ENCODE measurements at places on chromosomes 2 and 18.

- no peak for DNase-seq
Observed at GRCh38 chr2:211751848-211752247, 786.8 kb downstream of the ERBB4 start.

- DNase-seq, result no peak
Observed at GRCh38 chr2:130911482-130911881, 74.8 kb downstream of the ARHGEF4 start.

DNA sequence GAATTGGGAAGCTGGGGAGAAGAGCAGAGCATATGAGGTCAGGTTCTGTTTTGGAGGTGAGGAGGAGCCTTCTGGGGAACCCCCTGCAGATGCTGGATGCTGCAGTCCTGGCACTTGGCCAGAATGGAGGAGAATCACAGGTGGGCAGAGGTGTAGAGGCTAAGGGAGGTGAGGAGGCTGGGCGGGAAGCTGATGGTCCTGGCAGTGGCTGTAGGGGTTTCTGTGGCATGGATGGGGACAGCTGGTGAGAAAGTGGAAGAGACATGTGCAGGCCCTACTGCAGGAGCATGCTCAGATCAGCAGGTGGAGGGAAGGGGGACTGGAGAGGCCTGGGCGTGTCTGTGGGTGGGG, 101.3 kb downstream of the DYSF start:
- DNase-seq, result no peak

- no peak for DNase-seq
Observed at GRCh38 chr2:29055601-29056000, 18.7 kb downstream of the PCARE start.

GRCh38 chr2:172674968-172675303, 60.7 kb upstream of the RAPGEF4 start:
- DNase-seq, result no peak

DNA sequence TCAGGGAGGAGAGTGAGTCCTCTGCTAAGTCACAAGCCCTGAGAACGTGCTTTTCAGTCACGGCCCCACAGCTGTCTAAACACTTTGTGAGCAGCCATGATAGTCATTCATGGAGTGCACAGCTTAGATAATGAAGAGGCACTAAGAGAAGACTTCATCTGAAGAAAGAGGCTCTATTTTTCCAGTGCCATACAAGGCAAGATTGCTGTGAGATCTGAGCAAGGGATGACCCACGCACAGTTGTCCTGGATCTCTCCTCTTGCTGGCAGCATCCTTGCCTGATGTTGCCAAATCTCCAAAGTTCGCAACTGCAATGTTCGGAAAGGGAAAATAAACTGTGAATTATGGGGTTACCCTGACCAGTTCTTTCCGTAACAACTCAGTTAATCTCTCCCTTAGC, 418.7 kb downstream of the MEIS1 start:
- no peak for DNase-seq

DNA sequence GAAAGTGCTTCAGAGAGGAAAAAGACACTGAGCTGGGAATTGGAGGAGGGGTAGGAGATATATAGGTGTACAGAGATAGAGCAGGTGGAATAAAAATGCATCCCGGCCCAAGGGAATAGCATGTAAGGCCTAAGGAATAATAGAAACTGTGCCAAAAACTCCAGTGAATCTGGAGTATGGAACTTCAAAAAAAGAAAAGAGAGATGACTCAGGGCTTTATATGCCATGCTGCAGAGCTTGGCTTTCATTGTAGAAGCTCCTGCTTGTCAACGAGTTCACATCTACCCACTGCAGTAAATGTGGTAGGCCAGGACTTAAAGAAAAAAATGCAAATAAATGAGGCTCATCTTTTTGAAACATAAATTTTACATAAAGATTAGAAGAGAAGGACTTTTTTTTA, 131.8 kb downstream of the MREG start:
- no peak for DNase-seq

DNA sequence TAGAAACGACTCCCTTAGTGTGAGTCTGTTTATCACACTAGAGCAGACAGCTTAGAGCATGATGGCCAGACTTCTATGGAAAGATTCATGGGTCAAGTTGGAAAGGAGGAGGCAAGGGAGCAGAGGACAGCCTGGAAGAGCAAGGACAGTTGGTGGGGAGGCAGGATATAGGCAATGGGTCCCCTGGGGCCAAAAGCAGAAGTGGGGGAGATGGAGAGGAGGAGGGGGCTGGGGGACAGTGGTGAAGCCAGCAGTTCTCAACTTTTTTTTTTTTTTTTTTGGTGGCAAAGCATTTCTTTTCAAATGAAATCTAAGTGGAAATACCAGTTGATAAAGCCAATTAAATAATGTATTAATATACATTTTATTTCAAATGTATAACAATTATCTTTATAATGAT, 197.9 kb downstream of the HRH4 start:
- DNase-seq, result no peak

- DNase-seq, result no peak
Observed at GRCh38 chr18:70418546-70419311, 129.9 kb downstream of the SOCS6 start.

DNA sequence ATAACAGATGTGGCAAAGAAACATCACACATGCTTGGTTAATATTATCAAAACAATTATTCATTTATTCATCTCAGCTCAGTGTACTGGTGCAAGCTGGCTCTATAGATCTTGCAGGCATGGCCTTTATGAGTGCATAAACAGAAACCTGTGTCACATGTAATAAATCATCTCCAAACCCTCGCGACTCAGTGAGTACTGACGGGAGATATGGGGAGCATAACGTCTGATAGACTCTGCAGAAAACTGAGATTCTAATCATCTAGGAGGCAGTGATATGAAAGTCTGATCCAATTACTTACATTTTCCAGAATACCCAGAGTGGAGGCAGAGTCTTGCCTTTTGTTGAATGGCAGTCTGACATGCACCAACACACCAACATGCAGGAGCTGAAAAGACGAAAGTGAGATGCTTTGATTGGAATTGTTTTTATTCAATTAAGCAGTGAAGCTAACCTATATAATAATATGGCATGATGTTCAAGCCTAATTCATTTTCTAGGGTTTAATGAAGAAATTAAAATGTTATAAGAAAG, 416.8 kb downstream of the RNF144A start:
- DNase-seq, result no peak

- no peak for DNase-seq
Observed at GRCh38 chr2:220420820-220421219, 793.4 kb downstream of the SLC4A3 start.

DNA sequence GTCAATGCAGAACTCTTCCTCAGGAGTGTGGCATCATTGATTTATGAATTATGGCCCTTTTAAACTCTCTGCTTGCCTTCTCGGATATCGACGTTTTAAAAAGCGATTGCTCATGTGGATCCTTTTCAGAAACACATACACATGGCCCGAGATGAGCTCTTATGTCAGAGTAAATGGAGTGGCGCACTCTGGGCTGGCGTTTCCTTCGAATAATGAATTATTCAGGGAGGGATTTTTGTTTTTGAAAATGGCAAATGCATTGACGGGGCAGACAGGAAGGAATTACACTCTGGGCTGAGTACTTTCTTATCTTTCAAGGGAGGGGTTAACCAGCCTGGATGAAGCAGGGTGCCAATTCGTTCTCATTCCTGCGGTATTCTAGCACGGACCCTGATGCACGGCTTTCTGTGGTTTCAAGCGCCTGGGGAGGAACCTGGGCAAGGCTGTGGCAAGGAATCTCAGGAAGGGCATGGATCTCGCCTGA, 142.7 kb downstream of the PRKCE start:
- no peak for DNase-seq

- no peak for DNase-seq
Observed at GRCh38 chr18:72848503-72849237, 19.1 kb downstream of the NETO1 start.

DNA sequence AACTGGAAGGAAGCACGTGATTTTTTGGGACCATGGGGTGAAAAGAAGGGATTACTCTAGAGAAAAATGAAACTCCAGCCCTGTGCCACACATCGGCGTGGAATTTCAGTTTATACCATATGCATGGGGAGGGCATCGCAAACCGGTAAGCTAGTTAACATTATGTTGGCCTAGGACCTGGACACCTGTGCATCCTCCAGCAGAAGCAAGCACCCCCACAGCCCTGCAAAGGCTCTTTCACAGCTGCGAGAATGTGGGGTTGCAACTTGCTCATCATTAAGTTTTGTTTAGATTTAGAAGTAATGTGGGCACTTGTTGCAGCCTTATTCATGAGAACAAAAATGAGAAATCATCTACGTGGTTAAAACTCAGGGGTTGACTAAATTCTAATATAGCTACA, 299.2 kb downstream of the PIEZO2 start:
- no peak for DNase-seq

- no peak for DNase-seq
Observed at GRCh38 chr18:51290860-51291259, 93.4 kb upstream of the MEX3C start.

- DNase-seq, result no peak
Observed at GRCh38 chr2:104443145-104443544, 410.8 kb upstream of the POU3F3 start.

- DNase-seq, result no peak
Observed at GRCh38 chr2:118171546-118171945, 83.3 kb downstream of the INSIG2 start.

DNA sequence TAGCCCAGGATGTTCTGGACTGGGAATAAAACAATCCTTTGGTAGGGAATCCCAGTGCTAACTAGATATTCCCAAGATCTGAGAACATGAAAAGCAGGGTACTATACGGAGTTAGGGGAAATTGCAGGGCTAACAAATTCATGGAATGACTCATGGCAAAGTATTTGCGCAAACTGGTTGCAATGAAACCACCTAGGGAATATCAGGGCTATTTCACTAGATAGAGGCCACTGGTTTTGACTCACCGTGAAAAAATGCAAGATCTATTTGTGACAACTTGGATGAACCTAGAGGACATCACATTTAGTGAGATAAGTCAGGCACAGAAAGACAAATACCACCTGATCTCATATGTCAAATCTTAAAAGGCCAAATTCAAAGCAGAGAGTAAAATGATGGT, 233.3 kb downstream of the MBD2 start:
- no peak for DNase-seq

DNA sequence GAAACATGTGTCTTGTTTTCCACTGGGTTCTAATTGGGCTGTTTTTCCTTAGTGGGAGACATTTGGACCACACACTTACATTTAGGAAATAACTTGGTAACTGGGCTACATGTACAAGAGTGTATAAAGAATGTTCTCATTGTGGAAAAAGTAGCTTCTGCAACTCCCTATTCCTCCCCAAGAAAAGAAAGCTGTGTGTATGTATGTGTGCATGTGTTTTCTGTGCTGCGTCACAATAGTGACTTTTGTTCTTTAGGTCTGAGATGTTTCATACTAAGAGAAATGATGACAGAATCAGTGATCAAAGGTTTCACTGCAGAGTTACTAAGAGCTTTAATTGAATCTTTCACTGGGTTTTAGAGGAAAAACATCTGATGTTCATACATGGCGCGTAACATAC, 82.7 kb downstream of the TANC1 start:
- DNase-seq, result no peak

- DNase-seq, result no peak
Observed at GRCh38 chr2:108345951-108346350, 31.8 kb upstream of the SULT1C4 start.

- DNase-seq, result no peak
Observed at GRCh38 chr2:197506658-197507057, 6.5 kb downstream of the HSPE1 start.

GRCh38 chr2:19272941-19273470, 85.4 kb downstream of the OSR1 start:
- DNase-seq, result no peak

DNA sequence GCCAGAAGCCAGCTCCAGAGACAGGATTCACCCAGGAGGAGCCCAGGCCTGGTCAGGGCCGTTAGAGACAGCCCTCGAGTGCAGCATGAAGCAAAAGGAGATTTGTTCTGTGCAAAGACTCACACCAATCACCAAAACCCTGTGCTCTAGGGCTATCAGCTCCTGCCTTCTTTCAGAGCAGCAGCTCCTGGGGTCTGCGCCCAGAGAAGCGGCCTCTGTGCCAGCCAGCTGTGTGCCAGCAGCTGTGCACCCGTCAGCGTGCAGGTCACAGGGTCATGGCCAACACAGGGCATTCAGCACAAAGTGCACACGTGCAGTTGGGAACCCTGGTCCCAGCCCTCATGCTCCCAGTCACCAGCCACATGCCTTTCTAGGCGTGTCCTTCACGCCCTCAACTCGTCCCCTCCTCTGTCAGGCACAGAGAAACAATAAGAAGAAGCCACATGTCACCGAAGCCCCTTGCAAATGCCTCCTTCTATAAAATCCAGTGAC, 49.3 kb downstream of the ZNF516 start:
- DNase-seq, result no peak

GRCh38 chr2:189927823-189928222, 134.7 kb downstream of the MSTN start:
- DNase-seq, result no peak

DNA sequence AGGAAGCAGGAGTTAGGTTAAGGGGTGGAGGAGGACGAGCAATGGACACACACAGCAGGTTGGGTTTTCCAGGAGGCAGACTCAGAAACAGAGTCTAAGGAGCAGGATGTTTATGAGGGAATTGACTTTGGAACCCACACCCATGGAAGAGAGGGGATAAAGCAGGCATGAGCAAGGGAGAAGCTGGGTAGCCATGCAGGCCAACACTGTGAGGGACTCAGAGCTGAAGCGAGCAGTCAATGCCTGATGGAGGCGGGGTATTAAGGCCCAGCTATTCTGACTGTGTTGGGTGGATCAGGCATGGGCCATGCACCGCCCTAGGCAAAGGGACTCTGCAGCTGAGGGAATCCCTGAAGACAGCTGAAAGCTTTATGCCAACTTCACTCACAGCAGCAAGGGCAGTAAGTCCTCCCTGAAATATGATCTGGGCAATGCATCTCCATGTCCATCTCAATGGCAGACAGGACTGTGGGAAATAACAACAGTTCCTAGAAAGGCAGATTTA, 37.6 kb downstream of the TEX51 start:
- no peak for DNase-seq

DNA sequence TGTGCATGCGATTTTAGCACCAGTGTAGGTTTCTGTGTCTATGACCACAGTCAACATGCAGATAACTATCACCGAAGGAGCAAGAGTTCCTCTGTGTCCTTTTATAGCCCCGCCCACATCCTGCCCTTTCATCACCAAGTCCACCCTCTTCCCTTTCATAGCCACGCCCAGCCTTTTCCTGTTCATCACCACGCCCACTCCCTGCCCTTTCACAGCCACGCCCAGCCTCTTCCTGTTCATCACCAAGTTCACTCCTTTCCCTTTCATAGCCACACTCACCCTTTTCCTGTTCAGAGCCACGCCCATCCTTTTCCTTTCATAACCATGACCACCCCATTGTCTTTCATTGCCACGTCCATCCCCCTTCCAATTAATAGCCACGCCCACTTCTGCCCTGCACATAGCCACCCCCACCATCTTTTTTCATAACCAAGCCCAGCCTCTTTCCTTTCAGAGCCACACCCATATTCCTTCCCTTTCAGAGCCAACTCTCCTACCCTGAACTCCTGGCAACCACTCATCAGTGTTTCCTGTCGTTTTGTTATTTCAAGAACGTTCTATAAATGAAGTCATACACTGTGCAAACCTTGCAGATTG, 273.9 kb downstream of the MYT1L start:
- DNase-seq, result peak; percentile 59
